ENCODE measurements at places on chromosomes 11 and 22. TPM values are rescaled to one million over a fixed set of nuclear protein-coding genes. Genes with fewer than 3 reads are reported as not detected.

LDHAL6A gene
- not detected for total RNA-seq

NKAPD1 gene
- total RNA-seq: 9.6 TPM

SHANK3 gene
- total RNA-seq: 37.3 TPM

STK33 gene
- total RNA-seq: 0.49 TPM

TALDO1 gene
- total RNA-seq: 136 TPM

ROBO4 gene
- 204 TPM for total RNA-seq

MYOD1 gene
- not detected for total RNA-seq

NRIP3 gene
- total RNA-seq: 5.5 TPM

MUC5AC gene
- total RNA-seq: not detected

CCDC82 gene
- total RNA-seq: 16.7 TPM

CDC42EP1 gene
- 18.5 TPM for total RNA-seq

ZNF280B gene
- total RNA-seq: 0.88 TPM

USP2 gene
- total RNA-seq: 0.06 TPM

MMP1 gene
- total RNA-seq: 734 TPM

OR5A1 gene
- total RNA-seq: not detected

OSBPL5 gene
- 34.2 TPM for total RNA-seq

NPAT gene
- total RNA-seq: 19.9 TPM

SYCE3 gene
- not detected for total RNA-seq

PDE2A gene
- 159 TPM for total RNA-seq

DGCR6 gene
- total RNA-seq: 3.2 TPM

OR52E8 gene
- not detected for total RNA-seq

Data from bladder microvascular endothelial cell (primary cell).